ENCODE measurements at places on chromosomes 4 and X.

DNA sequence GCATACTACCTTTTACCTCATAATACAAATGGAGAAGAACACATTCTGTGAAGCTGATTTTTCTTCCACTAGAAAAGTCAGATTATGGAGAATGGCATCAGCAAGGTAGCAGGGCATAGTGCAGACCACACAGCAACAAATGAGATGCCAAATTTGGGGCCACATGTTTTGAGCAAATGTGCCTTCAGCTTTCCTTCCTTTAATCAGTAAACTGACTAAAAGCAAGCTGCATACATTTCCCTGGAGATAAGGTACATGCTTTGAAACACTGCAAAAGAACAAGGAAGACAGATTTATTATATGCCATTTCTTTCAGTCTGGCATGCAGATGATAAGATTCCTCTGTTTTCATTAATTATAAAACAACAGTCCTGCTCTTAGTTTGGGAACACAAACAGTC, 67.1 kb upstream of the GUCY1A1 start:
- DNase-seq, result no peak

- no peak for DNase-seq
These were observed 160.2 kb upstream of the IGFBP7 start for GRCh38 chr4:57270346-57270745.

GRCh38 chr4:154005171-154005520, 216.3 kb upstream of the SFRP2 start:
- no peak for DNase-seq

GRCh38 chr4:185925910-185926360, 113.9 kb upstream of the SORBS2 start:
- no peak for DNase-seq

DNA sequence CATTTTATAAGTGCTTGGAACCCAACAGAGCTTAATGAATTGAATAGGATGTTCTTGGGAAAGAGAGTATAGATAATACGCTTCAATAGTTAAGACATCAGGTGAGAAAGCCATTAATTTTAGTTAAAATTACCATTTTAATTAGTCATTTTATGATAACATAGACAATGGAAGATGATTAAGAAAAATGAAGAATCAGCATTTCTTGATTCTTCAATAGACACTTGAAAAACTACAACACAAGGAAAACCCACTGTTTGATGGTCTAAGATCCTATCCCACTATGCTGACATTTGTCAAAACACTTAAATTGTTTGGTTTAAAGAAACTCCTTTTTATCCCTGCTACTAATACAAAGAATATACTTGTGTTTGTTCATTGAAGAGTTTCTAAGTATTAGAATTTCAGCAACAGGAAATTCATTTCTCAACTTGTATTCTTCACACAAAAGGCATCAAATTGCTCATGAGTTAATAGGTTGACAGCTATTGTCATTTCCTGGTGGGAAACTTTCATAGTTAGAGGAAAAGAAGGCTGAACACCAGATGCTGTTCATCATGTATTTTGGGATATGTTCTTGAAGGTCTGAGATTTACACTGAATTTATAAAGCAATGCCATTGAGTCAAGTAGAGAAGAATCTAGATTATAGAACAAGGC, 9.6 kb upstream of the CXCL2 start:
- no peak for DNase-seq

DNA sequence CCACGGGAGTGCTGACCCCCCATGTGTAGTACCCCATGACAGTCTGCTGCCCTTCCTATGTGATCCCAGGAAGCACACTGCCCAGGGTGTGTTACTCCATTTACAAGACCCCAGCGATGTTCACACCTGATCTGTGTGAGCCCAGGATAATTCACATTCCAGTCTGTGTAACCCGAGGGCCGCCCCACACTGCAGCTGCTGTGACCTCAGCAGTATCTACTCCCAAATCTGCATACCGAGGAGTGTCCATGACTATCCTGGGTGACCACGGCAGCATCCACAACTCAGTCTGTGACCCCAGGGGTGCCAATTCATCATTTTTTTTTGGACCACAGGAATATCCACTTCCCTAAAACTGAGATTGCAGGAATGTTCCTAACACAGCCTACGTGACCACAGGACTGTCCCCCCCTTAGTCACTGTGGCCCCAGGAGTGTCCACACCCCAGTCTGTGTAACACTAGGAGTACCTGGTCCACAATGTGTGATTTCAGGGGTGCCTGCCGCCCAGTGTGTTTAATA, 7.8 kb upstream of the GLOD5 start:
- DNase-seq, result no peak

GRCh38 chrX:150777328-150777992, 84.3 kb downstream of the MTMR1 start:
- no peak for DNase-seq

DNA sequence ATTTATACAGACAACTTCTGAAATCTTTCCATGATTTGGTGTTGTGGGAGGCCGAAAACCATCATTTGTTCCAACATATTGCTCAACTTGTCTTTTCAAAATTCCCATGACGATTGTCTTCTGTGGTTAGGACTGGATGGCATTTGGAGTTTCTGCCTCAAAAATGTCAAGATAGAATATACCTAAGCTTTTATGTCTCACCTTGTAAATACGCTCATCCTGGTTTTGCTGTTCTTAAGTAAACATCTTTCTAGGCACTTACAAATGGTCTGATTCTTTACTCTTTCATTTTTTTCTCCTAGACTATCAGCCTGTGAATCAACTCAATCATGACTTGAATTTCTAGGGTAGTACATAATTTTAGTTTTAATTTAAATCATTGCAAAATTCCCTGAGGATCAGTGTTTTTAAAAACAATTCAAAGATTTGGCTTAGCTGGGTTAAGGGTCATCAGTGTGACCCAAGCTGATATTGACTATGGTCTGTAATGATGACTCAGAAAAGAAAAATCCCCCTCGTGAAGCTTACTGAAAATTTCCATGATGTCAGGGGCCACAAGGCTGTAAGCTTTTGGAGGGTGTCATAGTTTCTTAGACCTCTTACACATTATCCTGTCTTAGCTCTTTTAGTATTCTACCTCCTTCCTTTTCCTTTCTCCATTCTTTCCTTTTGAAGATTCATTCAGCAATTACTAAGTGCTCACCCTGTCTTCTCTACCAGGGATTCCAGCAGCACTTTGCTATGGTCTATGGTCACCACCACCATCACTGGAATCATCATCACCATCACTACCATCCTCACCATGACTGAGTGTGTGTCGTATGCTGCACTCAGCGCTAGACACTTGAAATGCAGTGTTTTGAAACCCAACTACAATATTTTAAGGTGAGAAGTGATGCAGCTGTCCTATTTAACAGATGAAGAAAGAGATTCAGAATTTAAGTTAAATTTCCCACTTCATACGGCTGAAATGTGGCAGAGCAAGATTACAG, 124.4 kb downstream of the CPE start:
- no peak for DNase-seq

GRCh38 chrX:119942831-119943184, 743 bp downstream of the NKAP start:
- DNase-seq, result no peak

DNA sequence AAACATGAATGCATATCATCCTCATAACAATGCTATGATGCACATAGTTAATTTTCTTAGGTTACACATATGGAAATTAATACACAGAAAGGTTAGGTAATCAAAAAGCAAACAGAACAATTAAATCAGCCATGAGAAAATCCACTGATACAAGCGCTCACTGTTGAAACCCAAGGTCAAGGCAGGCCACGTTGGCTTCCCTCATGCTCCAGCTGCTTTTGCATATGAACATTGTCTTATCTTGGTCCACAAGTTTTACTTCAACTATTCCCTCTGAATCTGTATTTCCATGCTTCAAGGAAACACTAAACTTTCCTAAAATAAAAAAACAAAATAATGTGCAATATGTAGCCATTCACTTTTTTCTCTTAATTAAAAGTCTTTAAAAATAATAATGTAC, 34.5 kb upstream of the PLA2G12A start:
- no peak for DNase-seq

- no peak for DNase-seq
These were observed 53.7 kb downstream of the PDS5A start for GRCh38 chr4:39924014-39924413.

GRCh38 chrX:50691820-50692219, 122.2 kb downstream of the SHROOM4 start:
- DNase-seq, result no peak

DNA sequence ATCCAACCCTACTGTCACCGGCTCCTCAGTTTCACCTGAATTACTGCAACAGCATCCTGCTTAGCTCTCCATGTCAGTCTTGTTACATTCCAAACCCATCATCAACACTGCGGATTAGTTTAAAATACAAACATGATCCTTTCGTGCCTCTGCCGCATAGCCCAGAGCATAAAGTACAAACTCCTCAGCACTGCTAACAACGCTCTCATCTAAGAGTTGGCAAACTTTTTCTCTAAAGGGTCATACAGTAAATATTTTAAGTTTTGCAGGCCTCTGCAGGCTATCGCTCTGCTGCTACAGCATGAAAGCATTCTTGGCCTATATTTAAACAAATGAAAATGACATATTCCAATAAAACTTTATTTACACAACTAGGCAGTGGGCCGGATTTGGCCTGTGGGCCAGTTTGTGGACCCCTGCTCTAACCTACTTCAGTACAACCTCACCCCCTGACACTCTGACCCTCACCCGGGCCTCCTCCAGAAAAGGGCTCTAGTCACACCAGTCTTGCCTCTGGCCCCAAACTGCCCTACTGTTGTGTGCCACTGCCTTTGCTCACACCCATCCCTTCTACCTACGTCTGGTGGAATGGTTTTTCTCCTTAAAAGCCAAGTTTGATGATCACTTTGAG, 7.2 kb downstream of the STX18 start:
- no peak for DNase-seq

DNA sequence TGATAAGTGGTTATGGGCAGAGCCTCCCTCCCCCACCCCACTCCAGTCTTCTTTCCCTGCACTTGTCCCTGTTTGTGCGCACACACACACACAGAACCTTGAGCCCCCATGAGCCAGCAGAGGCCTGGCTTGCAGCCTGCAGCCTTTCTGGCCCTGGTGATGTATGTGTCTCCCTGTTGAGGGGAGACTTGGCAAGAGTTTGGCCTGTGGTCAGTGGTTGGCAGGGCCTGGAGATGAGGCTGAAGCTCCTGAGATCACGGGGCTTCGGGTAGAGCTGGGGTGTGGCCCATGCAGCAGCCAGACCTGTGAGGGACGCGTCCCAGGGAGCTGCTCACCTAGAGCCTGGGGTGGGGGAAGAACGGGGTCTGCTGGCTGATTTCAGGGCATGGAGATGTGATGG, 2.3 kb downstream of the GPR173 start:
- no peak for DNase-seq

- DNase-seq, result no peak
These were observed 4.6 kb downstream of the NKX6-1 start for GRCh38 chr4:84494531-84494930.

GRCh38 chr4:54614149-54614548, 43.6 kb upstream of the KIT start:
- DNase-seq, result no peak

Measured in iPS DF 19.7 (cell line).